ENCODE measurements at places on chromosomes 7 and 10.

DNA sequence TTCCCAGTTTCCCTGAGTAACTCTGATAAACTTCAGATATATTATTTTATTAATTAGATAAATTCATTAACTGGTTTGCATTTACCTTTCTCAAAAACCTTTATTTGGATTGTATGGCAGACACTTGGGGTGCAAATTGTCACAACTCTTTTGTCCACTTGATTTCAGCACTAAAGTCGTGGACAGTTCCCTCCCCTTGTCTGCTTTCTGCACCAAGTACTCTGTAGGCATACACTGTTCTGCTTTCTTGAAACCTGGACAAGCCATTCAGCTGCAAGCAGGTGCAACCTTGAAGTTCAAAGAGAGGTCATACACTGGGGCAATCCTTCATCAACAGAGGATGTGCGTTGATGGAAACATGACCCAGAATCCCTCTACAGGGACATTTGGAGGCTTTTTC is 162.9 kb downstream of the ARL5B start:
- DNase-seq: no peak

GRCh38 chr7:117698018-117698417 is 175.2 kb downstream of the CTTNBP2 start:
- DNase-seq: no peak

GRCh38 chr10:112761256-112761655 is 188.8 kb upstream of the TCF7L2 start:
- DNase-seq: no peak

- no peak for DNase-seq
Measured at GRCh38 chr7:133139350-133139749, 57.5 kb upstream of the CHCHD3 start.

DNA sequence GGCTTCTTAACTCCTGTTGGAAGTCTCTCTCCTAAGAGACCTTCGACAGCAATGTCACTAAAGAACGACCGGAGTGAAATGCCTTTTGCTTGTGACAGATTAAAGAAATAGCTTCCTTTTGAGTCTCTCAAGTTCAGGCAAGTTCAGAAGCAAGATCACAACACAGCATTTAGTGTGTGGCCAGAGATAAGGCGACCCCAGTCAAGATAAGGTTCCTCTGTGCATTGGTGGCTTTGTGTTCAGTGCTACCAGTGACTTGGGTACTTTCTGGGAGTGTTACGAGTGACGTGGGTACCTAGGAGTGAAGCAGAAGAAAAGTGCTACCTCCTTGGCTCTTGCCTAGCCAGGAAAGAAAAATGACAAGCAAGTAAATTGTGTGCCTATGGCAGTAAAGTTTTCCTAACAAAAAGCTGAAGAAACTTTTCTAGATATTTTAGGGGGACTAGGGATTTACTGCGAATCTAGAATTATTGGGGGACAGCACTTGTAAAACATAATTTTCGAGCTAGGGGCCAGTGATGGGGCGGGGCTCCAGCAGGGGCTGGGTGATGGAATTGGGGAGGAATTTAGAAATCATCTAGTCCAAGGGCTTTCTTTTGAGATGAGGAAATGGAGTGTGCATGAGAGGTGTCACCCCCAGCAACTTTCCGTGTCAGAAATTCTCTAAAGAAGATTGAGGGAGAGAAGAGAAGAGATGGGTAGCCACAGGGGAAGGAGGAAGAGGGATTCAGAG is 191.9 kb upstream of the LYZL2 start:
- DNase-seq: no peak

DNA sequence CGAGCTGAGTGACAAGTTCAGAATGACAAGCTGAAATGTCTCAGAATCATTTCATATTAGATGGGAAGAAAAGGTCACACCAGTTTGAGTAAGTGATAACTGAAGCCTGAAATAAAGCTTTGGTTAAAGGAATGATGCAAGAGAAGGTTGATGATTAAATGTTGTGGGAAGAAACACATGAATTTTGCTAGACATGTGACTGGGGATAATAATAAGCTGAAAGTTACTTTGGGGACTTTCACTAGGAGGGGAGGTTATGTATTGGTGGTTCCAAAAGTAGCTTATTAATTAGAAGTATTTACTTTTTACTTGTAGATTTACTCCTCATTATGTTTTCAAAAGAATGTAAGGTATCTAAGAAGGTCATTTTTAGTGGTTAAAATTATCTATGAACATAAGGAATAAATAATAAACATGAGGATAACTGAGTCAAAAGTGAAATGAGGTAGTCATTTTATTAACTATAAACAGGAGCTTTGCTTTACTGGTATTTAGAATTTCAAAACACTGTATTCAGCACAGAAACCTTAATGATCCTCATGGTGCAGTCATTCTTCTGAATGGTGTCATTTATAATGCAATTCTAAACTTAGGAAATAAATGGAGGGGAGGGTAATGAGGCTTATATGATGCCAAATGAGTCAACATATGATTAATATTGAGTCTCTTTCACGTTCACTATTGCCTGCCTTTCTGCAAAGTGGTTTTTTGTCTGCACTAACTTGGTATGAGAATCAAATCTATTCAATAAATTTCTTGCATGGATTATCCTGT is 63.7 kb downstream of the PRKG1 start:
- no peak for DNase-seq

GRCh38 chr10:1255118-1255517 is 198.9 kb downstream of the WDR37 start:
- DNase-seq: no peak

- DNase-seq: no peak
Measured at GRCh38 chr10:63644418-63645142, 123.4 kb downstream of the REEP3 start.

DNA sequence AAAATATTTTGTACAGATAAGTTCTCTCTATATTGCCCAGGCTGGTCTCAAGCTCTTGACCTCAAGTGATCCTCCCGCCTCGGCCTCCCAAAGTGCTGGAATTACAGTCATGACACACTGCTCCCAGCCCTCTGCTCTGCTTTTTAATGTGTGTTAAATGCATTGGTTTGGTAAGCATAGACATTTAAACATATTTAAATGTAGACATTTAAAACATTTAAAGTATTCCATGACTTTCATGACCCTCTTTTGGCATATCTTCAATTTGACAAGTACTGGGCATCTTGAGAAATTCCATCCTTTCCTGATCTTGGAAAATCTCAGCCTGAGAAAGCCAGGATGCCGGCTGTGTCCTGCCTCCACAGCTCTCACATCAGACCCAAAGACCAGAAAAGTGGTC is 5.2 kb upstream of the SAR1A start:
- no peak for DNase-seq

DNA sequence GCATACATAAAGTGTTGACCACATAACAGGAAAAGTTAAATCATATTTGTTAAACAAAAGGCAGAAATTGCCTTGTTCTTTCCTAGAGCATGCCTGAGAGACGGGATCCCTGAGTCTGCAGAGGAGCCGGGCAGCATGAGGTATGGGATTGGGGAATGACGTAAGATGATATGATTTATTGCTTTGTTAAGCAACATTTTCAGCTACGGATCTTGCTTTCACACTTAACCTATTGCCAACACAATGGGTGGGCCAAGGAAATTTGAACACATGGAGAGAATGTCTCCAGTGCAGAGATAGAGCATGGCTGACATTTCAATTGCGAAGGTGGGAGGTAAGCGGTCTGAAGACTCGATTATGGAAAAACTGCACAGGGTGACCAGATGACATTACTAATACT is 76.7 kb downstream of the EMX2 start:
- no peak for DNase-seq

DNA sequence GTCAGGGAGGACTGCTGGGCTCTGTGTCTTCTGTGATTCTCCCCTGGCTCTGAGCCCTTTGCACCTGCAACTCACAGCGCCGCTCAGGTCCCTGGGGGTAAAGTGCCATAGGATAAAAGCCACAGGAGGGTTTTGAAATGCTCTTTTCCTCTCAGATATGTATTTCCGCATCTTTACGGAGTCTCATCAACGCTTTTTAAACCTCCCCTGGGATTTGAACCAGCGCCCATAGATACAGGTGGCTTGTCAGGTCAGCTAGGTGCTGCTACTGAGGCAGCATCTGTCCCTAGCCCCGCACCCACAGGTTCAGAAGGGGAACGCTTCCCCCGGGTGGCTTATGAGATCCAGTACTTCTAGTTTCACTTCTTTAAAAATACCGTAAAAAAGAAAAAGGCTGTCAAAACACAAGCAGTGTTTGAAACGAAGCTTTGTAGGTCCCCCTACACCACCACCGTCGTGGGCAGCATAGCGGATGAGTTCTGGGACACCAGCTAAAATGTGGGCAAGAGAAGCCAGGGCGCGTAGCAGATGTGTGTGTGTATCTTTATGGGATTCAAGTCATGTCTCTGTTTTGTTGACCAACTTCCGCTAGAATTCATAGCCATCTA is 173.5 kb downstream of the CUX1 start:
- DNase-seq: no peak

DNA sequence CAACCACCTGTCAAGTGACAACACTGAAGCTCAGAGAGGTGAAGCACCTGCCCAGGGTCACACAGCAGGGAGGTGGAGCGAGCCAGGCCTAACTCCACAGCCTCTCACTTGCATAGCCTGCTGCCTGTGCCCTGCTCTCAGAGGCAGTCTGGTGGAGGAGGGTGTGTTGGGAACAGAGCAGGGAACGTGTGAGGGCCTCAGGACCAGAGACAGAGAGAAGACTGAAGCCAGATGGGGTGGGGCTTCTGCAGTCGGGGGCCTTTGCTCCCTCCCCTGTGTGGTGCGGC is 114.0 kb downstream of the PTPN20 start:
- DNase-seq: no peak

DNA sequence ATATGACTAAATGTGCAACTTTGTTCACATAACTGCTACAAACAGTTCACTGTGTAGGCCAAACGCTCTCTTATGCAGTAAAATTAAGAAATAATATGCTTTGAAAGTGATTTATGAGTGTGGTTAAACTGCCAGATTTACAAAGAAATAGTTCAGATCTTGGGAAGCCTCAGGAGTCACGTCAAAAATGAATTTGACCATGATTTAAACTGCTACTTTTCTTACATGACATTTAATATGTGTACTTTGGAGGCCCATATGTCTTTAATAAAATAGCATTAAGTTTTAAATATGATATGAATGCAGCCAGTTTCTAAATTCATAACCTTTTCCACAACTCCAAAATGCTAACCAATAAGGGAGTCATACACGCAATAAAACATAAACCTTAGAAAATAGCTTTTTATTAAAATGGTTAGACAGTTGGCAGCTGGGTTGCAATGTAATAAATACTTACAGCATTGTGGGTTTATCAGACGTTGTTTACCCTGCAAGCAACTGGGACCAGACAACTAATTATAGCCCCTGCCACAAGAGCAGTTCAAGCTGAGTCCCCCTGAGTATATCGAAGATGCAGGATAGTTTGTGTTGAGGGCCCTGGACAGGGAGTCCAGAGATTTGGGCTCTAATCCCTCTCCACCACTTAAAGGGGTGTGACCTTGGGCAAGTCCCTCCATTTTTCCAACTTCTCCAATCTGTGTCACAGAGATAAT is 640.4 kb downstream of the LRMDA start:
- DNase-seq: no peak

GRCh38 chr7:127571741-127572505 is 13.5 kb downstream of the GCC1 start:
- DNase-seq: no peak

- DNase-seq: no peak
Measured at GRCh38 chr7:6578114-6579084, 1.1 kb downstream of the ZDHHC4 start.

GRCh38 chr7:150938566-150938965 is 39.6 kb downstream of the KCNH2 start:
- no peak for DNase-seq

DNA sequence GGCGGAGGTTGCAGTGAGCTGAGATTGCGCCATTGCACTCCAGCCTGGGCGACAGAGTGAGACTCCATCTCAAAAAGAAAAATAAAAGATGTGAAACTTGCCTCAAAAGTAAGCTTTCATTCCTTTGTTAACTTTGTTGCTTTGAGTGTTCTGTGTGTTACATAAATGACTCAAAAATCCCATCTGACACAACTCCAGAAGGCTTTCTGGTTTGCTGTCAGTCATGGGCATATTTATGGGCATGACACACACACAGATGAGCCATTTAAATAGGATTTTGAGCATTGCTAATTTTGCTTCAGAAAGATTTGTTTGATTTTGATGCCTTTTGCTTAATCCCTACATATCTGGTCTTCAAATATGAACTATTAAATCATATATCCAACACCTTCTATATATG is 82.6 kb downstream of the CACNB2 start:
- DNase-seq: no peak

GRCh38 chr10:133110133-133110532 is 22.4 kb downstream of the ADGRA1 start:
- no peak for DNase-seq

DNA sequence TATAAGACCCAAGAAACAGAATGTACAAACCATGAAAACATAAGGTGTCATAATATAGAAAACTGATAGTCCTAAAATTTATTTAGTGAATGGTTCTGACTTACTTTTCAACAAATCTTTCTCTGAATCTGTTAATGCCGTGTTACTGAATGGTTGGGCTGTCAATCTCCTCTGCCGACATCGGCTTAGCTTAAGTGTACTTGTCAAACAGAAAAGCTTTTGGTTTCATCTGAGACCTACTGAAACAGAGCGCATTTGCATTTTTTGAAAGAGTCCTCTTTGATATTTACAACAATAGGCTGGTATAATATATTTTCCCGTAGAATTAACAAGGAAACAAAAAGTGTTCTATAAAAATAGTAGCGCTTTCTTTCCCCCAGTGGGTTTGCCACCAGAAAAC is 120.9 kb upstream of the ZNF804B start:
- no peak for DNase-seq

GRCh38 chr7:52917982-52918578 is 117.4 kb upstream of the POM121L12 start:
- no peak for DNase-seq

- peak; percentile 84 for DNase-seq
Measured at GRCh38 chr10:11684717-11685645, 57.2 kb upstream of the ECHDC3 start.

- no peak for DNase-seq
Measured at GRCh38 chr7:43058271-43059066, 54.0 kb upstream of the HECW1 start.

DNA sequence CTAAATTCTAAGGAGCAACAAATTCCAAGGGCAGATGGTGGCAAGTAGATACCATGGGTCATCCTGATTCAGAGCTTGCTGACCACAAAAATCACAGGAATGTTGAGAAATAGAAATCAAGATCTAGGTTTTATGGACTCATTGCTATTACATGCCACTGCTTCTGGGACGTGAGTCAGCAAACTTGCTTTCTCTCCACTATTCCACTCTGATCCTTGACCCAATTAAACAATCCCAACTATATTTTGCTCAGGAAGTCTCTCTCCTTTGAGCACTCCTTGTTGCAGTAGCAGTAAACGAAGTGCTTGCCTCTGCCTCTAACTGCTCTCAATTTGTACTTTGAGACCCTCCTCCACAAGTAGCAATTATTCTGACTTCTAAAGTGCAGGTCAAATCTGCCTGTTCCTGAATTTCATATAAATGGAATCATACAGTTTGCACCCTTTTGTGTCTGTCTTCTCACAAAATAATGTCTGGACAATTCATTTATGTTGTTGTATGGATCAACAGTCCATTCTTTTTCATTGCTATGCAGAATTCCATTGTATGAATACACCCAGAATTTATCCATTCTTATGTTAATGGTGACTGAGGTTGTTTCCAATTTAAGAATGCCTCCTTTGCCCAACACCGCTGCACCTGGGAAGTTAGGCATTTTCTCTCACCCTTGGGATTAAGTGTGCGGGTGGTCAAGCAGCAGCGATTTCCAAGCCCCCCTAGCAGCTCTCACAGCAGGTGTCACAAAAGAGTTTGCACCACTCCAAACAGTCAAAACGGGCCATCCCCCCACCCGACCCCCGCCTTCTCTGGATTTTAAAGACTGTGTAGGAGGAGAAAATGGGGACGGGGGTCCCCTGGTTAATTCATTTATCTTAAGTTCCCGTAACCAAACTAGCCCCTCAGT is 35.9 kb downstream of the ACSM6 start:
- DNase-seq: no peak

GRCh38 chr7:145784809-145785780 is 331.5 kb upstream of the CNTNAP2 start:
- no peak for DNase-seq
